ENCODE measurements at places on chromosomes 12 and 14.

DNA sequence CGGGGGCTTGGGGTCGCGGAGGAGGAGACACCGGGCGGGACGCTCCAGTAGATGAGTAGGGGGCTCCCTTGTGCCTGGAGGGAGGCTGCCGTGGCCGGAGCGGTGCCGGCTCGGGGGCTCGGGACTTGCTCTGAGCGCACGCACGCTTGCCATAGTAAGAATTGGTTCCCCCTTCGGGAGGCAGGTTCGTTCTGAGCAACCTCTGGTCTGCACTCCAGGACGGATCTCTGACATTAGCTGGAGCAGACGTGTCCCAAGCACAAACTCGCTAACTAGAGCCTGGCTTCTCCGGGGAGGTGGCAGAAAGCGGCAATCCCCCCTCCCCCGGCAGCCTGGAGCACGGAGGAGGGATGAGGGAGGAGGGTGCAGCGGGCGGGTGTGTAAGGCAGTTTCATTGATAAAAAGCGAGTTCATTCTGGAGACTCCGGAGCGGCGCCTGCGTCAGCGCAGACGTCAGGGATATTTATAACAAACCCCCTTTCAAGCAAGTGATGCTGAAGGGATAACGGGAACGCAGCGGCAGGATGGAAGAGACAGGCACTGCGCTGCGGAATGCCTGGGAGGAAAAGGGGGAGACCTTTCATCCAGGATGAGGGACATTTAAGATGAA lies 630 bp downstream of the FOS start:
- no peak for DNase-seq

DNA sequence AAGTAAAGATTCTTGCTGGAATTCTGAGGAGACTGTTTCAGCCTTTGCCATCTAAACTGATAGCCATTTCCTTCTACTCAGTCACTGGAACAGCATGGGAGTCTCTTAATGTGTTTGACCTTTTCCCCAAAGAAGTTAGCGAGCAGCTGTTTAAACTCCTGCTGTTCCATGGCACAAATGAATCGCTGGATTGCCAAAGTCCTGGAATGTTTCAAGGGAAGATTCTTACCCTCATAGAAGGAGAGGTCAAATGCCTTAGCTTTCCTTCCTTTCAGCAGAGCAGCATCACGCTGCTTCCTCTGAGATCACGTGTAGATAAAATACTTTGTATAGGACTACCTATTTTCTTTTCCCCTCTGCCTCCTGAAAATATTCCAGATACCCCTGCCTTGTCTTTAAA lies 10.5 kb upstream of the NR2C1 start:
- DNase-seq = peak; percentile 8

- DNase-seq = no peak
These were observed 87.8 kb upstream of the BTG1 start for GRCh38 chr12:92233346-92234015.

- no peak for DNase-seq
These were observed 22.2 kb upstream of the HDAC7 start for GRCh38 chr12:47841910-47842309.

DNA sequence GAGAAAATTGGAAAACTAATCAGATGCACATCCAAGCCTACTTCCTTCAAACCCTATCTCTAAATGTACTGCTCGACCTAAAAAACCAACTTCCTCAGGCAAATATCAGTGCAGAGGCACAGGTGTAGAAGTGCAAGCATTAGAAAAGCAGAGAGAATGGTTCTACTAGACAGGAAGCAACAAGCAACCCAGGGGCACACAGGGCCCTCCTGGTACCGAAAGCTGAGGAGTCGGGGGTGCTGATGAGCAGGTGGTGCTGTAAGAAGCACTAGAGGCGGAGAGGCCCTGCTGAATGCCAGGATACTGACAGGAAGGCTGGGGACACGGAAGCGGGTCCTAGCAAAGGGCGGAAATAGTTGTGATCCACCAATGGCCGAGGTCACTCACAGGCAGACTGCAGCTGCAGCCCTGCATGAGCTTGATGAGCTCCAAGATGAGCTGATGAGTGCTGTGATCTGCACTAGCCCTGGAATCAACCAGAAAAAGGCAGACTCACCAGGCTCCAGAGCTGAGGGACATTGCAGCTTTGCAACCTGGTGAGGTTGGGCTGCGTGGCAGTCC lies 85.9 kb downstream of the TTC7B start:
- no peak for DNase-seq

DNA sequence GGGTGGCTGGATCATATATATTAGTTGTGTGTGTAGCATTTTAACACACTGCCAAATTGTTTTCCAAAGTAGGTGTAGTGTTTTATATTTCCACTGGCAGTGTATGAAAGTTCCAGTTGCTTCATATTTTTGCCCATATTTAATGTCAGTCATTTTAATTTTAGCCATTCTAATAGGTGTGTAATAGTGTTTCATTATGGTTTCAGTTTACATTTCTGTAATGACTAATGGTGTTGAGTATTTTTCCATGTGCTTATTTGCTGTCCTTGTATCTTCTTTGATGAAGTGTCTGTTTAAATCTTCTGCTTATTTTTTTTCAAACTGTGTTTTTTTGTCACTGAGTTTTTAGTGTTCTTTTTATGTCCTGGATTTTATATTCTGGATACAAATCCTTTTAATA lies 8.7 kb downstream of the TBC1D15 start:
- DNase-seq = no peak
